ENCODE measurements at places on chromosomes 2 and 18.

DNA sequence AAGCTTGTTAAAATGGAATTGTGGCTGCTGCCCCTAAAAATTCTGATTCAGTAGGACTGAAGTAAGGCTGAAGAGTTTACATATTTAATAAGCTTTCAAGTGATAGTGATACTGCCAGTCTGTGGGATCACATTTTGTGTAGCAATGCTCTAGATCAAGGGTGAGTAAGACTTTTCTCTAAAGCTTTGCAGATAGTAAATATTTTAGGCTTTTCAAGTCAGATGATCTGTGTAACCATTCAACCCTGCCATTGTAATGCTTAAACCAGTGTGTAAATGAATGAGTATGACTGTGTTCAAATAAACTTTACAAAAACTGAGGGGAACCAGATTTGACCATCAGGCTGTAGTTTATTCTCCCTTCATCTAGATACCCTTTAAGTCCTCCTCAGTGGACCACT, 92.7 kb downstream of the PIK3C3 start:
- H3K36me3 ChIP-seq = peaks cover 69% of the 10 kb centered on the region
- H3K27ac ChIP-seq = no peak overlapping the region
- peaks cover 6% of the 10 kb centered on the region for H3K4me1 ChIP-seq
- DNase-seq = no peak
- H3K27me3 ChIP-seq = no peaks in the 10 kb centered on the region

GRCh38 chr2:129642526-129643043, 336.9 kb upstream of the RAB6C start:
- H3K27ac ChIP-seq = no peak overlapping the region
- no peaks in the 10 kb centered on the region for H3K36me3 ChIP-seq
- H3K4me3 ChIP-seq = no peak overlapping the region
- H3K27me3 ChIP-seq = peaks cover 15% of the 10 kb centered on the region
- DNase-seq = no peak

DNA sequence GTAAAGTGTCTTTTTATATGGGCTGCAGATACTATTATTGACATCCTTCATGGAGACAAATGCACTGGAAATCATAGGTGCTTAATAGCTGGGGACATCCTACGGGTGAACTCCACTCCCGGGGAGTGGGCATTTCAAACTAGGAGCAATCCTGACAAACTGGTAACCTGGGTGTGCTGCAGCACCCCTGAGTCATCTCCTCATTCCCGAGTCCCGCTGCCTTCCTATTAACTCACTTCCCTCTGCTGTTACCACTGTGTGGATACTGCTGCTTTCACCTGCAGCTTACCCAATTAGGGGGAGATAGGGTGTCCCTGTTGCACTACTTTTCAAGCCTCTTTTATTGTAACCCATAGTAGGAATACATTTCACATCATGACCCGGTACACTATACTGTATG, 134.2 kb downstream of the RAPGEF4 start:
- no peak overlapping the region for H3K4me3 ChIP-seq
- no peaks in the 10 kb centered on the region for H3K36me3 ChIP-seq
- H3K27me3 ChIP-seq = no peaks in the 10 kb centered on the region
- no peak for DNase-seq
- H3K4me1 ChIP-seq = no peaks in the 10 kb centered on the region

DNA sequence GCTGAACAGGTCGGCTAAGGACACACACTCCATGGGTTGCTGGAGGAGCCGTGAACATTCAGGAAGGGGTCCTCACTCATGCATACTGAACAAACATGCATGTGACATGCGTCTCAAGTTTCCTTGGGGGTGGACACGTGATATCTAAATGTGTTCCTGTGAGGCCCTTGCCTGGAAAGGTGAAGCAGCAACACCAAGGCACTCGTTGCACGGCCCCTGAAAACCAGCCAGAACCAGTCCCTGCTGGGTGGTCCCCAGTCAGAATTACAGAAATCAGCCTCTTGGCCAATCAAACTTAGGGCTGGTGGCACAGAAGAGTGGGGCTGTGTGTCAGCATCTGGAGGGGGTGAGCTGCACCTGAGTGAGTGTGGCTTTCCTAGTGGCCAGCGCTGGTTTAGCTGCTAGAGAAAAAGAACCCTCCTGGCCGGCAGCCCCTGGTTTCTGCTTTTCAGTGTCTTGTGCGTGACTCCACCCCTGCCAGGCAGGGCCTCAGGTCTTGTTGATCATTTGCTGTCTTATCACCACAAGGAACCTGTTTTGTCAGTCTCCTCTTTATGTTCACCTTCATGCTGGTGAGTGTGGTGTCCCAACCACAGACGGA, 3.2 kb upstream of the AQP12B start:
- H3K4me1 ChIP-seq = no peaks in the 10 kb centered on the region
- H3K36me3 ChIP-seq = no peaks in the 10 kb centered on the region
- DNase-seq = no peak
- H3K27ac ChIP-seq = peak overlapping the region; percentile 70
- H3K27me3 ChIP-seq = no peaks in the 10 kb centered on the region
- H3K4me3 ChIP-seq = no peak overlapping the region

DNA sequence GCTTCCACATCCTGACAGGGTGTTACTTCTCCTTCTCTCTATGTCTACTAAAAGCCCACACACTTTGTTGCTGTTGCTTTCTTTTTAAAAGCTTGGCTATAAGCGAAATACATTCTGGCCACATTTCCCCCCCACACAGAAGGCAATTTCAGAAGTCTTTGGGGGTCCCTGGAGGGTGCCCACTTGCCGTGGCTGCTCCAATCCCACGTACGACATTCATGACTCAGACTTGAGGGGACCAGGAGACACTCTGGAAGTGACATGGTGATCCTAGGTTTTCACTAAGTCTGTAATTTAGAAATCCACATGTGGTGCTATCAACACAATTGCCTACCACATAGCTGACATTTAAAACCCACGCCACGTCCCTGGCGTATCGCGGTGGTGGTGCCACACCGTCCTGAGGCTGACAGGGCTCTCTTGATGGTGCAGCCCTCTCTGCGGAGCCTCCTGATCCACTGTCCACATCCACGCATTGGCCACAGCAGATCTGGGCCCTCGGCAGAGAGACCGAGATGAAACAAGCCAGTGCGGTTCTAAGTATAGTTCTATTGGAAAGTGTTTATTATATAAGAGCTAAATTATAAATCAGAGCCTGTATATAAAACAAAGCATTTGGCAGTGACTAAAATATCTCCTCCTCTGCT, 42.4 kb downstream of the CYP27C1 start:
- no peaks in the 10 kb centered on the region for H3K36me3 ChIP-seq
- no peak for DNase-seq
- H3K4me1 ChIP-seq = no peaks in the 10 kb centered on the region

DNA sequence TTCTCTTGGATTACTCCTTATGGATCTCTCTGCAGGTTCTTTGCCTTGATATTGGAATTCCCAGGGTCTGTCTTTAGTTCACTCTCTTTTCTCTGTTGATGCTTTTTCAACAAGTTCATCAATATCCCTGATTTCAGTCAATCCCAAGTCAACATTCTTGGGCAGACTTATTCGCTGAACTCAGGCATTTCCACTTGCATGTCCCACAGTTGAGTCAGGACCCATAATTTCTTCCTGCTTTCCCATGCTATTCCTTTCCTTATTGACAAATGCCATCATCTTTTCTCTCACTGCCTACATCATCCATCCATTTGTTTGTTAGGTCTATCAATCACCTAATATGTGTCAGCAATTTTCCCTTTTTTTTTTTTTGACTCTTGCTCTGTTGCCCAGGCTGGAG, 11.6 kb downstream of the GPD2 start:
- H3K4me1 ChIP-seq = peaks cover 30% of the 10 kb centered on the region
- no peak overlapping the region for H3K4me3 ChIP-seq
- H3K27me3 ChIP-seq = no peaks in the 10 kb centered on the region
- DNase-seq = no peak
- H3K27ac ChIP-seq = no peak overlapping the region
- peaks cover 10% of the 10 kb centered on the region for H3K36me3 ChIP-seq

GRCh38 chr2:65856928-65857327, 424.5 kb upstream of the SPRED2 start:
- no peak overlapping the region for H3K27ac ChIP-seq
- H3K4me3 ChIP-seq = no peak overlapping the region
- no peaks in the 10 kb centered on the region for H3K4me1 ChIP-seq
- no peaks in the 10 kb centered on the region for H3K36me3 ChIP-seq

GRCh38 chr2:127092306-127092705, 14.6 kb downstream of the BIN1 start:
- H3K27ac ChIP-seq = no peak overlapping the region
- H3K36me3 ChIP-seq = no peaks in the 10 kb centered on the region
- H3K4me3 ChIP-seq = no peak overlapping the region
- peaks cover 1% of the 10 kb centered on the region for H3K27me3 ChIP-seq

DNA sequence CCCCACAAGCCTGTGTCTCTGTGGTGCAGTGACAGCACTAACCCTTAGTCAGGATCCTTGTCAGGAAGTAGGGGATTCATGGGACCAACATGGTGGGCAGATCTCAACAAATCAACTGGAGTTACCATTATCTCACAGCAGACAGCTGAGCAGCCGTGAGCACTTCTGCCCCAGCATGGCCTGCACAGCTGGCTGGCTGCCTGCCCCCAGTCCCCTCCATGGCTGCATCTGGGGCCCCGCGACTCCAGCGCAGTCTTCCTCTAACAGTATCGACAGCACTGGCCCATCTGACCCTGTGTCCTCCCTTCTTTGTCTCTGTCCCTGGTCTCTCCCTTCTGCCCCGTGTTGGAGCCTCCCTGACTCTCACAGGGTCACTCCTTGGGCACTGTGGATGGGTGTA, 4.7 kb upstream of the ADCY3 start:
- no peak for DNase-seq
- peaks cover 8% of the 10 kb centered on the region for H3K4me1 ChIP-seq
- no peak overlapping the region for H3K27ac ChIP-seq
- no peak overlapping the region for H3K4me3 ChIP-seq
- H3K36me3 ChIP-seq = no peaks in the 10 kb centered on the region

- H3K27me3 ChIP-seq = no peaks in the 10 kb centered on the region
- peak overlapping the region; percentile 95 for H3K4me3 ChIP-seq
- DNase-seq = peak; percentile 46
- peak overlapping the region; percentile 96 for H3K27ac ChIP-seq
- no peaks in the 10 kb centered on the region for H3K36me3 ChIP-seq
These were observed 86.0 kb downstream of the RBMS1 start for GRCh38 chr2:160407393-160408172.

GRCh38 chr2:106343274-106343673, 124.9 kb downstream of the RGPD3 start:
- H3K4me1 ChIP-seq = peaks cover 3% of the 10 kb centered on the region
- DNase-seq = no peak
- no peak overlapping the region for H3K27ac ChIP-seq
- peaks cover 2% of the 10 kb centered on the region for H3K36me3 ChIP-seq

GRCh38 chr2:177753682-177754491, 318.7 kb downstream of the PDE11A start:
- H3K36me3 ChIP-seq = no peaks in the 10 kb centered on the region
- DNase-seq = no peak
- H3K27ac ChIP-seq = peak overlapping the region; percentile 8
- H3K4me3 ChIP-seq = no peak overlapping the region
- H3K27me3 ChIP-seq = peaks cover 7% of the 10 kb centered on the region

GRCh38 chr2:129428086-129428660, 551.3 kb upstream of the RAB6C start:
- no peaks in the 10 kb centered on the region for H3K36me3 ChIP-seq
- H3K4me1 ChIP-seq = no peaks in the 10 kb centered on the region
- no peak for DNase-seq
- H3K27ac ChIP-seq = no peak overlapping the region

DNA sequence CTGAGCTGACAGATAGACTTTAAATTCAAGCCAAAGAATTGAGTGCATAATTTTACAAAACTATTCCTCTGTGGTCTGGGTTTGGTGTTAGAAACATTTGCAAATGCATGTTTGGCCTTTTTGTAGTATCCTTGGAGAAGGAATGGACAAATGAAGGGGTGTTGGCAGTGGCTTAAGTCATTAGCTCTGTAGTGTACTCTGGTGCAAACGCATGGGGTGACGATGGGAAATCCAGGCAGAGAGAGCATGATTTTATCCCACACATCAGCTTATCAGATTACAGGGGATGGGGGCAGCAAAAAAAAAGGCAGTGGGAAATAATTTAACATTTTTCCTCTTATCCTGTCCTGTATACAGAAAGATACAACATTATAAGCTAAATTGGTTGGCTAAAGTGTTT, 320.6 kb downstream of the ZNF516 start:
- no peaks in the 10 kb centered on the region for H3K4me1 ChIP-seq
- no peak for DNase-seq
- H3K27ac ChIP-seq = no peak overlapping the region
- H3K27me3 ChIP-seq = peaks cover 2% of the 10 kb centered on the region
